Upper lobe of left lung (tissue), 6 donors: ENCODE measurements at places on chromosomes 4 and X.

DNA sequence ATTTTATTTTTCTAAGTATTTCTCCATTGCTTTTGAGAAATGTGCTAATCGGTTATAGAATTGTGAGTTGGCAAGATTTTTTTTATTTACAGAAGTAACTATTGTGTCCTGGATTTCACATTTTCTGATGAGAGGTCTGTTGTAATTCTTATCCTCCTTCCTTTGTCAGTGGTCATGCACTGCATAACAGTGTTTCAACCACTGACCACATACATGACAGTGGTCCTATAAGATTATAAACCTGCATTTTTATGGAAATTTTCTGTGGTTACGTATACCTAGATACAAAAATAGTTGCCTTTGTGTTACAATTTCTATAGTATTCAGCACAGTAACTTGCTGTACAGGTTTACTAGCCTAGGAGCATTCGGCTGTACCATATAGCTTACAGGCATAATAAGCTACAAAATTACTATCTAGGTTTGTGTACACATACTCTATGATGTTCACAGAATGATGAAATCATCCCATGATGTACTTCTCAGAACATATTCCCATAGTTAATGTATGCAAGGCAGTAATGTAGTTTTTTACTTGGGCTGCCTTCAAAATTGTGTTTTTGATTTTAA lies 47.8 kb downstream of the APELA start:
- no peak for DNase-seq

- DNase-seq = no peak
Measured at GRCh38 chr4:100907465-100908454, 389.9 kb upstream of the EMCN start.

DNA sequence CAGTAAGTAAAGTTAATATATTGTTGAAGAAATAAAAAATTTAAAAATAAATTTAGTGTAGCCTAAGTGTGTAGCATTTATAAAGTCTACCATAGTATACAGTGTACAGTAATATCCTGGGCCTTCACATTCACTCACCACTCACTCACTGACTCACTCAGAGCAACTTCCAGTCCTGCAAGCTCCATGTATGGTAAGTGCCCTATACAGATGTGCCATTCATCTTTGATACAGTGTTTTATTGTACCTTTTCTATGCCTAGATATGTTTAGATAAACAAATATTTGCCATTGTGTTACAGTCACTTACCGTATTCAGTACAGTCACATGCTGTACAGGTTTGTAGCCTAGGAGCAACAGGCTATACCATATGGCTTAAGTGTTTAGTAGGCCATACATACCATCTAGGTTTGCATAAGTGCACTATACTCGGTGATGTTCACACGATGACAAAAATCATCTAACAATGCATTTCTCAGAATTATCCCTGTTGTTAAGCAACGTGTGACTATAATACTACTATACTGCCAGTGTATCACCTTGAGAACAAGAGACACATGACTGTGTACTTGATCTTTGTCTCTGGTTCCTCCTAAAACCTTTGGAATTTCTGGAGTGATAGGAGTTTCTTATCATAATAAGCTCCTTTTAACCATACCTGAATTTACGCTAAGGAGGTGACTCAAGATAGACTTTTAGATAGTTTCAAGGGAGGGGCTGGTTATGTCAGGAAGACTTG lies 25.8 kb upstream of the SEPTIN11 start:
- no peak for DNase-seq

DNA sequence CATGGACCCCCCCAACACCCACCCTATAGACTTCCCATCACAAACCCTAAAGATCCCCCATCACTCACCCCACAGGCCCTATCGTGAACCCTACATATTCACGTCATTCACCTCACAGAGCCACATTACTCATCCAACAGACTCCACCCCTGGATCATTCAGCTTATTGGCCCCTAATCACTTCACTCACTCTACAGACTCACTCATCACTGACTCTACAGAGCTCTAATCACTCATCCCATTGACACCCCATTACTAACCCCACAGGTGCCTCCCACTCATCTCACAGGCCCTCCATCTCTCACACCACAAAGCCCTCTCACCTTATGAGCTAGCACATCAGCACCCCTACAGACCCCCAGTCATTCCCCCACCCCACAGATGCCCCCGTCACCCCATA lies 6.3 kb upstream of the TBC1D25 start:
- no peak for DNase-seq

DNA sequence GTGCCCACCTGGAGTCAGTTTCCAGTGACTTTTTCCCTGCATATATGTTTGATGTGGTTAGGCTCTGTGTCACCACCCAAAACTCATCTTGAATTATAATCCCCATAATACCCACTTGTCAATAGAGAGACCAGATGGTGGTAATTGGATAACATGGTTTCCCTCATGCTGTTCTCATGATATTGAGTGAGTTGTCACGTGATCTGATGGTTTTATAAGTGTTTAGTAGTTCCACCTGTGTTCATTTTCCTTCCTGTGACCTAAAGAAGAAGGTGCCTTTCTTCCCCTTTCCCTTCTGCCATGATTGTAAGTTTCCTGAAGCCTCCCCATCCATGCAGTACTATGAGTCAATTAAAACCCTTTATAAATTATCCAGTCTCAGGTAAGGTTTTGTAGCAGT lies 740.9 kb downstream of the ARAP2 start:
- no peak for DNase-seq
